ENCODE measurements at places on chromosomes 4 and X.

DNA sequence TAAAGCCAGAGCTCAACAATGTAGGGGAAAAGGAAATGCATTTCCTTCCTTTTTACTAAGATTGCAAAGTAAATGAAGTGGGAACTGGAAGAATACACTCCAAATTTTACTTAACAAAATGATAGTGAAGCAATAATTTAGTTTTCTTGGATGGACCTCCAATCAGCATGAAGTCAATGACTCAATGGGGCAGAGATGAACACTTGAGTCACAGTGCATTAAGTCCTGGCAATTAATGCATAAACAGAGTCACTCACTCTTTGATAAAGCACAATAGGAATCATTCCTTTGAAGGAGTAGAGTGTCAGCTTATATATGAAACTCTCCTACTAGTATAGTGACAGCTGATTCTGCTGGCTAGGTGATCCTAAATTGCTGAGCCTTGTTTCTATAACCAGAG lies 66.7 kb upstream of the FRAS1 start:
- DNase-seq = no peak

GRCh38 chrX:52988985-52989917 lies 30.9 kb upstream of the FAM156A start:
- no peak for DNase-seq

- DNase-seq = no peak
These were observed 8.0 kb upstream of the PYURF start for GRCh38 chr4:88531549-88531948.

GRCh38 chr4:1427010-1427409 lies 20.8 kb upstream of the NKX1-1 start:
- no peak for DNase-seq

- DNase-seq = no peak
These were observed 126.1 kb downstream of the INPP4B start for GRCh38 chr4:142719854-142720541.

GRCh38 chr4:73170518-73171198 lies 87.9 kb downstream of the ANKRD17 start:
- no peak for DNase-seq

DNA sequence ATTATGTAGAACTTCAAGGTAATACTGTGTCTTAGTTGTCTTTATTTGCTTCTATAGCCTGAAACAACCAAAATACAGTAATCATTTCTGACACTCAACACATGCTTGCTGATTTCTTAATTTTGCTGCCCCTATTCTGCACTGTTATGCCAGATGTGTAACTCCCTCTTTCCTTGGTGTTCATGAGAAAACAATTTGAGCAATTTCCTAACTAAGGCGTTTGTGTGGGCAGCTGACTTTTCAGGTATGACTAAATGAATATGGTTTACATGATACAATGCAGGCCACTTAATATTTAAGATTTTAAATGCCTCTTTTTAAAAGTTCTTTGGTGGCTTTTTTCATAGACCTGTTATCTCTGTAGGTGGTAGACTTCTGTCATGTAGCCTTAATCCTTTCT lies 46.1 kb upstream of the CENPE start:
- DNase-seq = no peak

Measured in AG04450 (cell line).